ENCODE measurements at places on chromosomes 6 and 20. TPM values are rescaled to one million over a fixed set of nuclear protein-coding genes. Genes with fewer than 3 reads are reported as not detected.

DNA sequence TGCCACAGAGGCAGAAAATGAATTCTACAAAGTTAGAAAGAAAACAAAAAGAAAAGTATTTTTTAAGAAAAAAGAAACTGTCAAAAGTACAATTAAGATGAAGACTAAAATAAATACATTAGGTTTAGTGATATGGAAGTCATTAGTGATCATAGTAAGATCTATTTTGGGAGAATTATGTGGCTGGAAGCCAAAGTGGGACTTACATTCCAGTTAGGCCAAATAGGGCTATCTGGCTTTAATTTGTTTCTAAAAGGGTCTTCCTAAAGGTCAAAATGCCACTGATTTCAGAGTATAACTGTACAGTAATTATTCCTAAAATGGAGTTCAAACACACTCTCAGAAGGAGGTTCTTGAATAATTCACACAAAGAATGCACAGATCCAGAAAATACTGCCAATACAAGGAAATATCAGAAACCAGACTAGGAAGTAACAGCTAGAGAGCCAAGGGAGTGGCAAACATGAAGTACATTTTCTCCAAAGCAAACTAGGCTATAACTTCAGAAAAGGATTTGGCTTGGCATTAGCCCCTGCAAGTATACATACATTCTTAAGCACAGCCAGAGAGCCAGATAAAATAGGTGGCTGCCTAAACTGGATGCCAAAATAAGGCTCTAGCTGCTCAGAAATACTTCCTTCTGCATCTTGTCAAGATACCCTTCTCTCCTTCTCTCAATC is 45.3 kb downstream of the PDSS2 start:
- H3K36me3 ChIP-seq = no peaks in the 10 kb centered on the region
- no peaks in the 10 kb centered on the region for H3K4me1 ChIP-seq
- H3K27ac ChIP-seq = no peak overlapping the region

GRCh38 chr6:127090051-127090450 is 28.4 kb upstream of the RSPO3 start:
- H3K27ac ChIP-seq = no peak overlapping the region
- no peak for DNase-seq
- H3K4me1 ChIP-seq = no peaks in the 10 kb centered on the region
- H3K36me3 ChIP-seq = no peaks in the 10 kb centered on the region

- H3K4me3 ChIP-seq = no peak overlapping the region
- H3K4me1 ChIP-seq = no peaks in the 10 kb centered on the region
- no peaks in the 10 kb centered on the region for H3K27me3 ChIP-seq
- H3K27ac ChIP-seq = no peak overlapping the region
- DNase-seq = no peak
- no peaks in the 10 kb centered on the region for H3K36me3 ChIP-seq
Measured at GRCh38 chr6:56965126-56965525, 10.2 kb downstream of the BEND6 start.

DNA sequence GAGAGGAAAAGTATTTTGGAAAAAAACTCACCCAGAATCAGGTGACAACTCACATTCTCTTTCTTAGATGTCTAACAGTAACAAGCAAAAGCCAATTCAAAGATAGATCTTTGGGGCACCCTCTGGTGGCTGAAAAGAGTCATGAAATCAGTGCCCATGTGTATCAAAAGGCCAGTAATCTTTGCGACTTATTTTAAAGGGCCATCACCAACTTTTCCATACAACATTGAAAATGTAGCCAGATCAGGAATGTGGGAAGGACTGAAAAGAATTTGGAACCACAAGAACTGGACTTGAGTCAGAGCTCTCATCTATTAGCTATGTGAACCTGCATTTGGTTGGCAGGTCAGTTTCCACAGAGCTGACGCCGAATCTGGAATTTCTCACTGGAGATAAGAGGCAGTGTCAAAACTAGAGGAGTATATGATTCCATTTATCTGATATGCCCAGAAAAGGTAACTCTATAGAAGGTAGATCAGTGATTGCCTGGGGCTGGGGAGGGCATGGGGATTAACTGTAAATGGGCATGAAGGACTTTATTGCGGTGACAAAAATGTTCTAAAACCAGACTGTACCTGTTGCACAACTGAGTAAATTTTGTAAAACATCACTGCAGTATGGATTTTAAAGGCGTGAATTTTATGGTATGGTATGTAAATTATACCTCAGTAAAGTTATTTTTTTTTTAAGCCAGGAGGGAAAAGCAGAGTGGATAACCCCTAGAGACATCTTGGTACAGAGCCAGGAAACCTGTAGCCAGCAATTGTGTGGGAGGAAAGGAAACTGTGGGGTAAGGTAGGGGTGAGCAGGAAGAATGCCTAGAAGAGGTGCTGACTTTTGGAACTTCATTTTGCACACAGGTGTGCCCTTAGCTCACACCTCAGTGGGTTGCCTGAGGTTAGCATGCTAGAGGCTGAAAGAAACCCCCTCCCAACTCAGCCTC is 117.1 kb upstream of the ASF1A start:
- H3K36me3 ChIP-seq = no peaks in the 10 kb centered on the region
- no peak overlapping the region for H3K27ac ChIP-seq
- H3K4me1 ChIP-seq = peaks cover 23% of the 10 kb centered on the region
- no peak overlapping the region for H3K4me3 ChIP-seq

The SAMD5 gene
- 0.85 TPM for total RNA-seq

The EDN3 gene
- total RNA-seq = 6.2 TPM

GRCh38 chr6:131107151-131107550 is 28.1 kb upstream of the AKAP7 start:
- peaks cover 13% of the 10 kb centered on the region for H3K4me1 ChIP-seq
- H3K4me3 ChIP-seq = no peak overlapping the region
- H3K27ac ChIP-seq = no peak overlapping the region

DNA sequence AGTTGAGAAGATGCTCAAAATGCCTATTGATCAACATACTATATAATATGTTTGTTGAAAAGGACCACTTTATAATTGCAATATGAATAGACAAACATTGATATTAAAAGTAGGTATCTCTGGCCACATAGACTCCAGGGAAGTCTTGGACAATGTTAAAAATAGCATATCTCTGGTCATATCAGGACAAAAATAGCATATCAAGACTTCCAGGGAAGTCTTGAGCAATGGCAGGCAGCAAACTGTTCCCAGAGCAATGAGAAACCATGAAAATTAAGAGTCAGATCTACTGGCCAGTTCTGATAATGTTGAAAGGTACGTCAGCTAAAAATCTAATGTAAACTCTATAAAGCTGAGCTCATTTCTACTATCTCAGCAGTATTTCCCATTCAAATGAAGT is 1130.3 kb upstream of the CITED2 start:
- no peaks in the 10 kb centered on the region for H3K4me1 ChIP-seq
- no peak for DNase-seq
- H3K27me3 ChIP-seq = no peaks in the 10 kb centered on the region
- H3K27ac ChIP-seq = no peak overlapping the region

- H3K36me3 ChIP-seq = no peaks in the 10 kb centered on the region
- H3K4me1 ChIP-seq = no peaks in the 10 kb centered on the region
- no peak overlapping the region for H3K27ac ChIP-seq
- no peaks in the 10 kb centered on the region for H3K27me3 ChIP-seq
- peak; percentile 84 for DNase-seq
Measured at GRCh38 chr20:29878777-29879442, 1378.6 kb upstream of the DEFB115 start.

- no peaks in the 10 kb centered on the region for H3K4me1 ChIP-seq
- H3K27me3 ChIP-seq = no peaks in the 10 kb centered on the region
- H3K4me3 ChIP-seq = no peak overlapping the region
- no peak for DNase-seq
- H3K27ac ChIP-seq = no peak overlapping the region
Measured at GRCh38 chr6:160279850-160280249, 21.2 kb upstream of the SLC22A2 start.

DNA sequence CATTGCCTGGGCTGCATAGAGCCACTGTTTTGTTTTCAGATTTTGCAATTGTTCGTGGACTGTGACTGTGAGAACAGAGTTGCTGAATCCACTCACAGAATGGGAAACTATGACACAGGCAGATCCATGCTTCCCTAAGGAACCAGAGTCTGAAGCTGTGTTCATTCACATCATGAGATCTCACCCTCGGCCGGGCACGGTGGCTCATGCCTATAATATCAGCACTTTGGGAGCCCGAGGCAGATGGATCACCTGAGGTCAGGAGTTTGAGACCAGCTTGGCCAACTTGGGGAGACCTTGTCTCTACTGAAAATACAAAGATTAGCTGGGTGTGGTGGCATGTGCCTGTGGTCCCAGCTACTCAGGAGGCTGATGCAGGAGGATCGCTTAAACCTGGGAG is 139.2 kb upstream of the SALL4 start:
- no peaks in the 10 kb centered on the region for H3K4me1 ChIP-seq
- no peak overlapping the region for H3K4me3 ChIP-seq
- DNase-seq = no peak
- no peaks in the 10 kb centered on the region for H3K27me3 ChIP-seq

DNA sequence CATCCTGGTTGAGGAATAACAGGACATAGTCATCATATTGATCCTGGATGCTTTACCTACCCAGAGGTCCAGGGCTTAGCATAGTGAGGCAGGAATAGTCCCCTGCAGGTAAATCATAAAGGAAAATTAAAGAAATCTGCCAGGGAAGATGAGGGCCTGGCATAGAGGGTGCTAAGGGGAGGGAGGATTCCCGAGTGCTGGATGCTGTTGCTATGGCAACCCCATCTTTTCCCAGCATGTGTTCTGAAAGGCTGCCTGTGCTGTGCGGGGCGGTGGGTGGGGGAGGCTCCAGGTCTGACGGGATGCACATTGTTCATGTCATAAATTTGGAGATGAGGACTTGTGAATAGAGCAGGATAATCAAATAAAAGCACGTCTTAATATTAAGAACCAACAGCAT is 212.6 kb upstream of the PCSK2 start:
- no peaks in the 10 kb centered on the region for H3K4me1 ChIP-seq
- DNase-seq = no peak

GRCh38 chr6:163383912-163384311 is 30.6 kb upstream of the QKI start:
- no peaks in the 10 kb centered on the region for H3K27me3 ChIP-seq
- H3K4me3 ChIP-seq = no peak overlapping the region
- no peak for DNase-seq
- H3K36me3 ChIP-seq = no peaks in the 10 kb centered on the region
- H3K4me1 ChIP-seq = no peaks in the 10 kb centered on the region

GRCh38 chr6:134663800-134664535 is 285.9 kb downstream of the ALDH8A1 start:
- H3K36me3 ChIP-seq = no peaks in the 10 kb centered on the region
- H3K4me1 ChIP-seq = no peaks in the 10 kb centered on the region
- H3K27me3 ChIP-seq = no peaks in the 10 kb centered on the region
- DNase-seq = no peak

- H3K27me3 ChIP-seq = no peaks in the 10 kb centered on the region
- DNase-seq = no peak
- no peaks in the 10 kb centered on the region for H3K4me1 ChIP-seq
Measured at GRCh38 chr6:82954937-82955577, 110.6 kb downstream of the UBE3D start.

DNA sequence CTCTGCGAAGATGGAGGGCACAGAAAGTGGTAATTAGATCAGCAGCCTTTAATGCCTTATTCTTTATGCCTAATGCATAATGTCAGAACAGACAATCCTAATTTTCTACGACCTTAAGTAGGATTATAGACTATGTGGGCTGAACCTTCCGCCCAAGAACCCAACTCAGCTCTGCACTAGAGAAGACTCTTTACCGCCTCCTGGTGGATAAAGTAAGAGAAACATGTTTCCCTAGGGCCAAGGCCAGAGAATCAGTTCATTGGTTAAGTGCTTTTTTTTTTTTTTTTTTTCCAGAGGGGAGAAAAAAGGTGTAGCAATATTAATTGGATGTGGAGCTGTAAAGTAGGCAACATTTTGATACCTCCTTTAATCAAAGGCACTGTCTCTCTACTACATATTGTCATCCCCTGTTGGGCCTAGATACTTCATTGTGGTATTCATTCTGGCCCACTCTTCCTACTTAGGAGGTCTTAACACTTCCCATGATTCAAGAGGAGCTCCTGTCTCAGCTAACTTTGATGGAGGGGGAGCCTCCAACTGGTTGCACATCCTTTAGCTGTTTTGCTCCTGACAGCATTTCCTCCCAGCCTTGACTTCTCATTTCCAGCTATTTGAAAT is 124.9 kb upstream of the NRN1 start:
- no peaks in the 10 kb centered on the region for H3K27me3 ChIP-seq
- no peak for DNase-seq
- H3K4me1 ChIP-seq = no peaks in the 10 kb centered on the region

The CLDN20 gene
- not detected for total RNA-seq

GRCh38 chr6:1426416-1426815 is 37.0 kb downstream of the FOXF2 start:
- H3K4me3 ChIP-seq = no peak overlapping the region
- no peak for DNase-seq
- H3K4me1 ChIP-seq = no peaks in the 10 kb centered on the region
- no peaks in the 10 kb centered on the region for H3K36me3 ChIP-seq
- H3K27me3 ChIP-seq = no peaks in the 10 kb centered on the region

The ZBTB46 gene
- 35.9 TPM for total RNA-seq

DNA sequence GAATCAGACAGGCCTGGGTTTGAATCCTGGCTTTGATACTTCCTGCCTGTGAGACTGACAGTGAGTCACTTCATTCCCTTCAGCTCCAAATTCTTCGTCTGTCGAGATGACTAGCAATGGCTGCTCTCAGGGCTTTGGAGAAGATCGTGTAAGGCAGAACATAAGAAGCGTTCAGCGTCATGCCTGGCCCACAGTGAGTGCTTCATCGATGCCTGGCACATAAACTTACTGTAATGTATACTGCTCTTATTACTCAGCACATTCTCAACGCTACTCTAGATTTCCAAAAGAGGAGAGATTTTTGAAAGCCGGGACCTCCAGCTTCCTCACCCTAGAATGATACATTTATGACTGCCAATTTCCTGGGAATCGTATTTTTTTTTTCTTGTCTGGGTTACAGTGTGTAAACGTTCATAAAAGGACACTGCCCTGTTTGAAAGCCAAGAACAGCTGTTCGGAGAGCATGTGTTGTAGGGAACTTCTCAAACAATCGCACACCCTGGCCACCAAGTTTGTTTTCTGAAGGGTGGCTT is 16.2 kb upstream of the BCAS1 start:
- H3K4me1 ChIP-seq = peaks cover 5% of the 10 kb centered on the region
- no peaks in the 10 kb centered on the region for H3K27me3 ChIP-seq
- no peak overlapping the region for H3K27ac ChIP-seq

- DNase-seq = peak; percentile 81
- H3K4me3 ChIP-seq = no peak overlapping the region
- H3K27me3 ChIP-seq = no peaks in the 10 kb centered on the region
- peaks cover 91% of the 10 kb centered on the region for H3K36me3 ChIP-seq
- no peak overlapping the region for H3K27ac ChIP-seq
Measured at GRCh38 chr6:109446072-109446471, 5.5 kb downstream of the SMPD2 start.

GRCh38 chr20:31606804-31607639 is 1.9 kb downstream of the ID1 start:
- H3K36me3 ChIP-seq = no peaks in the 10 kb centered on the region
- no peak for DNase-seq
- peak overlapping the region; percentile 94 for H3K4me3 ChIP-seq
- H3K4me1 ChIP-seq = peaks cover 20% of the 10 kb centered on the region
- no peak overlapping the region for H3K27ac ChIP-seq
- H3K27me3 ChIP-seq = no peaks in the 10 kb centered on the region

The SLC22A7 gene
- not detected for total RNA-seq

- DNase-seq = no peak
- H3K4me3 ChIP-seq = no peak overlapping the region
- no peaks in the 10 kb centered on the region for H3K36me3 ChIP-seq
- no peaks in the 10 kb centered on the region for H3K27me3 ChIP-seq
- H3K27ac ChIP-seq = no peak overlapping the region
- no peaks in the 10 kb centered on the region for H3K4me1 ChIP-seq
Measured at GRCh38 chr20:15875446-15875845, 697.8 kb downstream of the KIF16B start.

All from spleen (tissue), 13 donors.